Stimulated activated naive CD4-positive, alpha-beta T cell (primary cell): ENCODE measurements at places on chromosomes 12 and 14.

- no peak for DNase-seq
Measured at GRCh38 chr12:46360908-46361666, 11.5 kb downstream of the SLC38A2 start.

DNA sequence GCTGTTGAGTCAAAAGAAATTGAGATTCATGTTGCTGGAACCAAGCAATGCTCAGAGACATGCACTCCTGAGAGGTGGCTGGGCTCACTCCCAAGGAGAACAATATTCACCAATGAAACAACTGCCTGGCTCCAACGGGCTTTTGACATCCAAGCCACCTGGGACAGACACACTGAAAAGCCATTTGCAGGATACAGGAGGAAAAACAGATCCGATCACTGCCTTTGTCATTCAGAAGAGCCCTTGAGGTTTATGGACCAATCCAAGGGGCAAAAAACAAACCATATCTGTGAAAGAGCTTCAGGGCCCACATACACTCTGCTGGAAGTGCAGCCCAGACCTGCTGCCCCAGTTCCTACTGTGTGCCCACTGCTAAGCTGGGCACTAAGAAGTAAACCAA, 277.5 kb downstream of the NUAK1 start:
- DNase-seq, result no peak

- no peak for DNase-seq
Measured at GRCh38 chr14:78933166-78933565, 763.0 kb downstream of the NRXN3 start.

DNA sequence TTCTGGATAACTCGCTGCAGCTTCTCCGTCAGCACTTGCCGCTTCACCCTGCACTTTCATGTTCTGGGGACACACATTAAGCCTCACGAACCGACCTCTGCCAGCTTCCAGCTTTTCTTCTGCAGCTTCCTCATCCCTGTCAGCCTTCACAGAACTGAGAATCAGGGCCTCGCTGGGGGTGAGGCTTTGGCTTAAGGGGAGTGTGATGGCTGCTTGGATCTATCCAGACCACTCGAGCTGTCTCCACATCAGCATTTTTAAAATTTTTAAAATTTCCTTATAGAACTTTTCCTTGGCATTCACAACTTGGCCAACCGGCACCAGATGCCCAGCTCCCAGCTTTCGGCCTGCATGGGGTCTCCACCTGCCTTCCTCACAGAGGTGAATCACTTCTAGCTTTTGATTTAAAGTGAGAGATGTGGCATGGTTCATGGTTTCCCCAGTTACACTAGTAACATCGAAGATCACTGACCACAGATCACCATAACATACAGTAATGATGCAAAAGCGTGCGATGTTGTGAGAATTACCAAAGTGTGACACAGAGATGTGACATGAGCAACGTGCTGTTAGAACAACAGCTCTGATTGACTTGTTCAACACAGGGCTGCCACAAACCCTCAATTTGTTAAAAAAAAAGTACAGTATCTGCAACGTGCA, 139.1 kb upstream of the C14orf180 start:
- DNase-seq, result no peak

DNA sequence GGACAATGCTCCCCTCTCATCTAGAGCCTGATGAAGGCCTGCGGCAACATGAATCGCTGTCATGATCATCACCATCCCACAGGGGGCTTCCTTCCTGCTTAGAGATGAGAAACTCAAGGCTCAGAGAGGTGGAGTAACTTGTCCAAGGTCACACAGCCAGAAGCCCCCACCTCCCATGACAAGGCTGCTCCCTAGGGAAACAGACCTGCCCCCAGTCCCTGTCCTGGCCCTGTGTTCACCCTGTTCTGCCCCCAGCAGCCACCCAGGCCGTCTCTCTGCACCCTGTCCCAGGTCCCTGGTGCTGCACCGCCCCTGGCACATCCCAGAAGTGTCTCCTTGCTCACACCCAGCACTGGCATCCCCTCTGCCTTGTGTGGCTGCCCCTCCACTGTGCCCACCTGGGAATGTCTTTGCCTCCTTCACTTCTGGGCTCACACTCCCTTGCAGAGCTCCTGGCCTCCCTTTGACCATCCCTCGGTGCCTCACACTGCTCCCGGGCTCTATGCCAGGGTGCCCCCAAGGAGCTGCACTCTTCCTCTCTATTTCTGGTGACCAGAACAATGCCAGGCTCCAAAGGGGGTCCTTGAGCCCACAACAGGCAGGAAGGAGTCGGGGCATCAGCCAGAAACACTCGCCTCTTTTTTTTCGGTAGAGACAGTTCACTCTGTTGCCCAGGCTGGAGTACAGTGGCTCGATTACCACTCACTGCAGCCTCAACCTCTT, 70.5 kb downstream of the BCL11B start:
- DNase-seq, result no peak

DNA sequence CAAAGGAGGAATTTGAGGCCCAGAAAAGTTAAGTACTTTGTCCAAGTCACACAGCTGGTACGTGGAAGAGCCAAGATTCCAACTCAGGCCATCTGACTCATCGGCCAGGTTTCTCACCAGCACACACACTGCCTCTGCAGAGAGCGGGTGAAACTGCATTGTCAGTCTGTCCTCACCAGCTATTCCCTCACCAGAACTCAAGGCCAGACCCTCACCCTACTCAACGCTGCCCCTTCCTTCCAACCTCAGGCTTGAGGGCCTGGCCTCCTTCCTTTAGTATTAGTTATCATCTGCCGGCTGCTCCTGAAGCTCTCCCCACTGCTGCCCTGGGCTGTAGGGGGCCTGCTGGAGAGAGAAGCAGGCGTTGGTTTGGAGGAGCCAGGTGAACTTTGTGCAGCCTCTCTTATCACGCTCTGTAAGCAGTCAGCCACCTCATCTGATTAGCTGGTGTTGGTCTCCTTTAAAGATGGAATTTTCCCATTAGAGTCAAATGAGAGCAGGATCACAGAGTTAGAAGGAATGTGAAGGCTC, 16.6 kb upstream of the PLEK2 start:
- no peak for DNase-seq

DNA sequence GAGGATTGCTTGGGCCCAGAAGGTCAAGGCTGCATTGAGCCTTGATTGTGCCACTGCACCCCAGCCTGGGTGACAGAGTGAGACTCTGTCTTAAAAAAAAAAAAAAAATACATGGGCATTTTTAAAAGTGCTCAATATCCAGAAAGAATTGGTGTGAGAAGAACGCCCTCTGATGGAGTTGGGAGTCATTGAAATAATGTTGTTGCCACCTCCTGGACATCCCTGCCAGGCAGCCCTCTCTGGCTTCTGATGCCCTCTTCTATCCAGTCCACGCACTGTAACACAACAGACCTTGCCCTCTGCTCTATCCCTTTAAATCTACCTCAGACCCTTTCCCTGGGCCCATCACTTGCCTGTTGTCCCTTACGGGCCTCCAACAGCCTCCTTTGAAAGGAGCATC, 4.9 kb downstream of the PTGDR start:
- DNase-seq, result no peak

DNA sequence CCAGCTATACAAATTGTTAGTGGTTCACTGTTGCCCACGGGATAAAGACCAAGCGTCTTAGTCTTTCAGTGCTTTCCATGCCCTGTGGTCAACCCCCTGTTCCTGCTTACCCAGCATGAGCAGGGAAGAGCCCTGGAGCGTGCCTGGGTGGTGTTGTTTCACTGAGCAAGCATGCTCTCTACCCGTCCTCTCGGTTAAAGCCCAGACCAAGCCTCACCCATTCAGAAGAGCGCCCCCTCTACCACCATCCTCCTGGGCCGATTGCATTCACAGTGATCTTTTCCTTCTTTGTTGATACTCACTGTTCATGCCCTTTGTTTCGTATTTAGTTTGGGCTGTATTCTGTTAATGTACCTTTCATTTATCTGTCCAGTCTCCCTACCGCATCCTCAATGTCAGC, 25.1 kb downstream of the DYRK4 start:
- no peak for DNase-seq

- no peak for DNase-seq
Measured at GRCh38 chr14:81682134-81682533, 148.5 kb upstream of the SEL1L start.

GRCh38 chr12:111570084-111570961, 28.8 kb downstream of the ATXN2 start:
- no peak for DNase-seq

- no peak for DNase-seq
Measured at GRCh38 chr14:54285030-54285429, 111.8 kb upstream of the CDKN3 start.

- no peak for DNase-seq
Measured at GRCh38 chr14:24334431-24335291, at the start of gene ADCY4. TSS of gene ADCY4 (minus strand) at chr14:24335071. CDS start at chr14:24334652, 419 bp downstream.

GRCh38 chr12:13094367-13094766, 9.1 kb downstream of the GSG1 start:
- DNase-seq, result no peak

- DNase-seq, result no peak
Measured at GRCh38 chr12:100758083-100758482, 36.5 kb upstream of the ANO4 start.

DNA sequence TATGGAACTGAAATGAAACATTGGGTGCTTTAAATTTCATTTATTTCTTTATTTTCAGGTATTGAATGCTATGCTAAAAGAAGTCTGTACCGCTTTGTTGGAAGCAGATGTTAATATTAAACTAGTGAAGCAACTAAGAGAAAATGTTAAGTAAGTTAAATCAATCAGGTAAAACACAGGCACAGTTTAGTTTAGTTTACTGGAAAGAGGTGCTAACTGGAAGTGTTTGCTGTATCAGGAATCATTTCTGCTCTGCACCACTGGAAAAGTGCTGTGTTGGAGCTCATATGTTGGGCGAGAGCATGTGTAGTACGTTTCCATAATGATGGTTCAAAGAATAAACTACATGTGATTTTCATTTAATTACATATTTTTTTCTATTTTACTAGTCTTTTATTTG, 16.7 kb downstream of the SRP54 start:
- DNase-seq, result no peak
